ENCODE measurements at places on chromosomes 3 and 15.
A peak's percentile ranks its signal among the peaks of the same experiment; 100 is the strongest.

DNA sequence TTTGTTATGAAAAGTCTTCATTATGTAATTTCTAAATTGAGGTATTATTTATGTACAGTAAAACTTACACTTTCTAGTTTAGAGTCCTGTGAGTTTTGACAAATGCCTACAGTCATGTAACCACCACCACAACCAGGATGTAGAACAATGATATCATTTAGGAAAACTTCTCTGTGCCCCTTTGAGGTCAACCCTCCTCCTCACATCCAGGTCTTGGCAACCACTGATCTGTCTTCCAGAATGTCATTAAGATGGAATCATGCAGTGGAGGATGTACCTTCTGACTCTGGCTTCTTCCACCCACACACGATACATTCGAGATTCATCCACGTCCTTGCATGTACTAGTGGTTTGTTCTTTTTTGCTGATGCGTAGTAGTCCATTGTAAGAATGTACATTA lies 23.2 kb downstream of the MINAR1 start:
- DNase-seq, result no peak

GRCh38 chr15:66947471-66947870 lies 117.9 kb upstream of the SMAD3 start:
- no peak for DNase-seq

DNA sequence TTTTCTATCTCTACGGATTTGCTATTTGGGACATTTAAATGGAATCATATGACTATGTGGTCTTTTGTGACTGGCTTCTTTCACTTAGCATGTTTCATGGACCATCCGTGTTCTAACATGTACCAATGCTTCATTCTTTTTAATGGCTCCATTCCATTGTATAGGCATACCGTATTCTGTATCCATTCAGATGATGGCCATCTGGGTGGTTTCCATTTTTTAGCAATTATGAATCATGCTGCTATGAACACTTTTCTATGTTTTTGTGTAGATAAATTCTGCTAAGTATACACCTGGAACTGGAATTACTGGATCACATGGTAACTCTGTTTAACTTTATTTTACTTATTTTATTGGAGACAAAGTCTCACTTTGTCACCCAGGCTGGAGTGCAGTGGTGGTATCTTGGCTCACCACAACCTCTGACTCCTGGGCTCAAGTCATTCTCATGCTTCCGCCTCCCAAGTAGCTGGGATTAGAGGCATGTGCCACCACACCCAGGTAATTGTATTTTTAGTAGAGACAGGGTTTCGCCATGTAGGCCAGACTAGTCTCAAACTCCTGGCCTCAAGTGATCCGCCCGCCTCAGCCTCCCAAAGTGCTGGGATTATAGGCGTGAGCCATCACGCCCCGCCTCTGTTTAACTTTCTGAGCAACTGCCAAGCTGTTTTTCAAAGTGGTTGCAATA lies 13.4 kb downstream of the UBP1 start:
- no peak for DNase-seq

GRCh38 chr3:100954199-100954935 lies 38.9 kb downstream of the ABI3BP start:
- DNase-seq, result no peak

- DNase-seq, result no peak
Measured at GRCh38 chr3:11465744-11466616, 177.7 kb downstream of the VGLL4 start.

GRCh38 chr15:62612183-62612733 lies 430.3 kb upstream of the TPM1 start:
- DNase-seq, result no peak

DNA sequence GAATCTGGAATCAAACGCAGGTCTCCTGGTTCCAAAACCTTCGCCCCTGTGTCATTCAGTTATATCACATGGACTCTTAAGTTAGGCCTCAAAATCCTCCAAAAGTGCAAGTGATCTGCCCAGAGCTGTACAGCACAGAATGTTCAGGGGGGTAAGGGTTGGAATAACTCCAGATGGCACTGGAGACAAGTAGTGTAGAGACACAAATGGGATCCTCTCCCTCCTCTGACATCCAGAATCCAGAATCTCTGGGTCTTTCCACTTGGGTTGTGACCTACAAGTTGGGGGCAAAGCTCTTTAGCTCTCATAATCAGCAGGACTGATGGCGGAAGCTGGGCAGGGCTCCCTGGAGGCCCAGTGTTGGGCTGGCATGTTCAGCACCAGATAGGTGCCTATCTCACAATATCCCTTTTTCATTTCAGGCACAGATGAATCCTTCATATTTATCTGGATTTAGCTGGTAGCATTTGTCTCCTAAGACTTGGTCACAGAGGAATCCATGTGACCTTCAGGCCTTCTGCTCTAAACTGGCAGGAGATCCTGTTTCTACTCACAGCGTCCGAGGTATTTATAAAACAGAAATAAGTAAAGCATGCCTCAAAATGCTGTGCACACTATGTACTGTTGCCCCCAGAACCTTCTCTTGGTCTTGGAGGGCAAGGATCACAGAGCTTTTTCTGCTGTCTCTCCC lies 15.4 kb downstream of the ABHD2 start:
- DNase-seq, result no peak

DNA sequence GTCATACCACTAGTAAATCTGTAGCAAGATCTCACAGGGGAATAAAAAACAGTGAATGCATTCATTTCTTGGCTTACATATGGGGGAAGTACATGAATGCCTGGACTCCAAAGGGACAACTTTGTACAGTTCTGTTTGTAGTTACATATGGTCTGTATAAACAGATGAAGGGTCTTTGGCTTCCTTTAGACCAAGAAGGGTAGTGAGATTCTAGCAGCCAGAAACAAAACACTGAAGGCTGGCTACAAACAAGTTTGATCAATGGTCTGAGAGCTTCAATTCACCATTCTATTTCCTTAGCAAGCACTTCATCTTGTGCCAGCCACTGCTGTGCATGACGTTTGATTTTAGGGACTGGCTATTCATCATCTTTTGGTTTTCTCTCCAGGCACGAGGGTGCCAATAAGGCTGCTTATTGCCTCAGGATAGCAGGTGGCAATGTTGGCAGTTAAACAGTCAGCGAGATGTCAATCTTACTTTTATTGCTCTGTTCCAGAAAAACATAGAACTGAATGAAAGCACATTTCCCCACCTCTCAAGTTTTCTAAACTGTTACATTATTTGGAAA lies 313.7 kb upstream of the COL8A1 start:
- DNase-seq, result no peak

- DNase-seq, result no peak
Measured at GRCh38 chr3:157355276-157355675, 81.4 kb upstream of the PTX3 start.

DNA sequence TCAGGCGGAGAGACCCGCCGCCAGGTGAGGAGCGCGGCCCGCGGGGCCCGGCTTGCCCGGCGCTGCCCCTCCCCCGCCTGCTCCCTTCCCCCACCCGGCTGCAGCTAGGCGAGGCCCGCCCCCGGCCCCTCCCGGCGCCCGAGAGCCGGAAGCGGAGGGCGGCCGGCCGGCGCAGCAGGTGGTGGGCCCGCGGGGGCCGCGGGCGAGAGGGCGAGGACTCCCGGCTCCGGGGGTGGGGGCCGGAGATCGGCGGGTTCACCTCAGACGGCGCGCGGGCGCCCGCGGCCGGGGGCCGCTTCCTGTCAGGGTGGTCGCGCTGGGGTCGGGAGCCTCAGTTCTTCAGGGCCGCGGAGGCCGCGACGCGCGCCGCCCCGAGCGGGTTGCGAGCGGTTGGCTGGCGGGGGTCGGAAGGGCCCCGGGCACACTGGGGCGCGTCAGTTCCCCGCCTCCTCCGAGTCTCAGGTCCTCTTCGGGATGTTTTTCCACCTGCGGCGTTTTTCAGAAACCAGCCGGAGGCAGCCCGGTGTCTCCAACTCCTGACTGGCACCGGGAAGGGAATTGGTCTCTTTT lies 395 bp downstream of the ZFAND6 start:
- peak; percentile 60 for DNase-seq

Measured in stimulated activated CD8-positive, alpha-beta memory T cell treated with anti-CD3 and anti-CD28 coated beads, Interleukin-15, amount 100 ng/mL, for 24 hours (primary cell).